GM12878 (cell line): ENCODE measurements at places on chromosomes 1 and 21. TPM values are rescaled to one million over a fixed set of nuclear protein-coding genes. Genes with fewer than 3 reads are reported as not detected.

GRCh38 chr1:202316186-202316585, 25.6 kb downstream of the UBE2T start:
- no peak overlapping the region for H3K4me3 ChIP-seq
- H3K27ac ChIP-seq = no peak overlapping the region
- H3K4me1 ChIP-seq = no peaks in the 10 kb centered on the region
- H3K36me3 ChIP-seq = no peaks in the 10 kb centered on the region

DNA sequence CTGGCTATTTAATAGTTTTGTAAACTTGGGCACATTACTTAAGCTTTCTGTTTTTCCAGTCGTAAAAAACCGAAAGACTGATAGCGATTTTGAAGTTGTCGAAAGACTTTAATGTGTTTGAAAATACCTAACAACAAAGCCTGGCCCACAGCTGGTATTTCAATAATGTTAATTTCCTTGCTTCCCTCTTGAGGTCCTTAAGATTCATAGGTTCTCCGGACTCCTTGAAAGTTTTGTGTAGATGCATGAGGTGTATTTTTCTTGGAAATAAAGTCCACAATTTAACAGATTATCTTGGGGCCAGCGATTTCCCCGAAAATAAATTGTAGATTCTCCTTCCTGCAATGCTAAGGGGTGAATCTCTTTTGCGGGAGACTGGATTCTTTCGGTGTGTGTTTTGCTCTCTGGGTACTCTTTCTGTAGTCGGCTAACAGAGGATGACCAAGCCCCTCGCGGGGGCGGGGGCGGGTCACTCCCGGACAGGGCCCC, 735 bp upstream of the YTHDF2 start:
- peak overlapping the region; percentile 55 for H3K4me3 ChIP-seq
- no peaks in the 10 kb centered on the region for H3K36me3 ChIP-seq
- H3K4me1 ChIP-seq = peaks cover 7% of the 10 kb centered on the region; the same call in 1 of the 2 replicates
- H3K27me3 ChIP-seq = no peaks in the 10 kb centered on the region

The C1orf210 gene
- total RNA-seq = not detected in 2 replicates

GRCh38 chr1:169443923-169444322, 16.6 kb upstream of the CCDC181 start:
- no peaks in the 10 kb centered on the region for H3K4me1 ChIP-seq
- no peaks in the 10 kb centered on the region for H3K36me3 ChIP-seq
- H3K27ac ChIP-seq = no peak overlapping the region
- no peak for DNase-seq
- no peaks in the 10 kb centered on the region for H3K27me3 ChIP-seq
- no peak overlapping the region for H3K4me3 ChIP-seq

The NTMT2 gene
- total RNA-seq = not detected in 2 replicates

DNA sequence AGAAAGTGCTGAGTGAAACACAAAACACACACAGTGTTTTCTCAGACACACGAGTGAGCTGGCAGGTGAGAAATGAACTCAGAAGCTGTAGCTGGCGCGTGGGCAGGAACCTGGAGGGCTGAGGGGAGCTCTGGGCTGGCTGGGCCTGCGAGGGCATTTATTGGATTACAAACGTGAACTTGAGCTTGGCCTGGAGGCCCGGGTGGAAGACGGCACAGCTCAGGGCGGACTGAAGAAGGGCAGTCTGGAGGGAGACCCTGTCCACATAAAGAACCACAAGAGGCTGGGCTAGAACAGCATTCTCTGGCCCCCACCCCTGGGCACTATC, 52.1 kb upstream of the ADARB1 start:
- no peaks in the 10 kb centered on the region for H3K36me3 ChIP-seq
- H3K27ac ChIP-seq = no peak overlapping the region
- no peak overlapping the region for H3K4me3 ChIP-seq
- H3K27me3 ChIP-seq = peaks cover 2% of the 10 kb centered on the region; the same call in 1 of the 2 replicates
- H3K4me1 ChIP-seq = no peaks in the 10 kb centered on the region
- DNase-seq = no peak

DNA sequence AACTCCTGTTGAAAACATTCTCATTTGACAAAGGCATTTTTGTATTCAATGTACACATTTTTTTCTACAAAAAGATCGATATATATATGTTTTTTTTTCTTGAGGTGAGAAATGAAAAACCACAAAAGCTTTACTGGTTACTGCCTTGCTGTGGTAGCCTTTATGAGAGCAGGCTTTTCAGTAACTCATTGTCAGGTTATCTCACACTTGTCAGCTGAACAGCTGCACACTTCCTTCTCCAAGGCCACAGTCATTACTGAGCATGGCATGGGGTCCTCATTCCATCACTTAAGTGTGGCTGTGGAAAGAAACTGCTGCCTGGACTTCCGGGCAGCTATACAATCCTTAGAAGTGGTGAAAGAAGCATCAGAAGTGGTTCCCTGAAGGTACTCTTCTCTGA, 169.3 kb upstream of the ZP4 start:
- H3K27ac ChIP-seq = peak overlapping the region; percentile 33; the same call in 1 of the 2 replicates
- H3K4me1 ChIP-seq = peaks cover 13% of the 10 kb centered on the region
- peak; percentile 46 for DNase-seq
- no peaks in the 10 kb centered on the region for H3K27me3 ChIP-seq
- H3K36me3 ChIP-seq = no peaks in the 10 kb centered on the region

The TMEM269 gene
- total RNA-seq = 0.13 and 0.18 TPM in 2 replicates

GRCh38 chr1:30749691-30750583, 7.6 kb downstream of the LAPTM5 start:
- peak overlapping the region; percentile 98 for H3K4me3 ChIP-seq
- peaks cover 77% of the 10 kb centered on the region for H3K4me1 ChIP-seq
- H3K27ac ChIP-seq = peak overlapping the region; percentile 93
- H3K36me3 ChIP-seq = peaks cover 9% of the 10 kb centered on the region
- H3K27me3 ChIP-seq = no peaks in the 10 kb centered on the region

- no peak for DNase-seq
- H3K4me3 ChIP-seq = no peak overlapping the region
- no peak overlapping the region for H3K27ac ChIP-seq
- no peaks in the 10 kb centered on the region for H3K4me1 ChIP-seq
These were observed 65.7 kb upstream of the PKN2 start for GRCh38 chr1:88618331-88618730.

- DNase-seq = no peak
- no peaks in the 10 kb centered on the region for H3K36me3 ChIP-seq
- H3K4me1 ChIP-seq = no peaks in the 10 kb centered on the region
- no peak overlapping the region for H3K4me3 ChIP-seq
- no peak overlapping the region for H3K27ac ChIP-seq
These were observed 70.8 kb upstream of the PRKACB start for GRCh38 chr1:84073266-84073665.

DNA sequence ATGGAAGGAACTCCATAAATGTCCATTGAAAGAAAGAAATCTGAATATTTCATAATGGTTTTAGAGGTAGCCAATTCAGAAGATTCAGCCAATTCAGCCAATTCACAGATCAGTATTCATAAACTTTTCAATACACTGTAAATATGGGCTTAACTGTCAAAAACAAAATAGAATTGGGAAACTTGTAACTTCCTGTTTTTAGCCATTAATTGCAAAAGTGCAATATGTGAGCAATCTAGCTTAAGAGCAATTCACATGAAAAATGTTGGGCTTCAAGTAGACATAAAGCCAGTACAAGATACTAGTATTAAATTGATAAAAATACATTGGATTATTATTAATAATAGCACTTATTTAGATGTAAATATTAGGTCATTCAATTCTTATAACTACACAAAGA, 27.5 kb upstream of the PLPPR4 start:
- no peaks in the 10 kb centered on the region for H3K36me3 ChIP-seq
- no peaks in the 10 kb centered on the region for H3K4me1 ChIP-seq
- DNase-seq = no peak
- no peak overlapping the region for H3K4me3 ChIP-seq
- no peaks in the 10 kb centered on the region for H3K27me3 ChIP-seq
- no peak overlapping the region for H3K27ac ChIP-seq

DNA sequence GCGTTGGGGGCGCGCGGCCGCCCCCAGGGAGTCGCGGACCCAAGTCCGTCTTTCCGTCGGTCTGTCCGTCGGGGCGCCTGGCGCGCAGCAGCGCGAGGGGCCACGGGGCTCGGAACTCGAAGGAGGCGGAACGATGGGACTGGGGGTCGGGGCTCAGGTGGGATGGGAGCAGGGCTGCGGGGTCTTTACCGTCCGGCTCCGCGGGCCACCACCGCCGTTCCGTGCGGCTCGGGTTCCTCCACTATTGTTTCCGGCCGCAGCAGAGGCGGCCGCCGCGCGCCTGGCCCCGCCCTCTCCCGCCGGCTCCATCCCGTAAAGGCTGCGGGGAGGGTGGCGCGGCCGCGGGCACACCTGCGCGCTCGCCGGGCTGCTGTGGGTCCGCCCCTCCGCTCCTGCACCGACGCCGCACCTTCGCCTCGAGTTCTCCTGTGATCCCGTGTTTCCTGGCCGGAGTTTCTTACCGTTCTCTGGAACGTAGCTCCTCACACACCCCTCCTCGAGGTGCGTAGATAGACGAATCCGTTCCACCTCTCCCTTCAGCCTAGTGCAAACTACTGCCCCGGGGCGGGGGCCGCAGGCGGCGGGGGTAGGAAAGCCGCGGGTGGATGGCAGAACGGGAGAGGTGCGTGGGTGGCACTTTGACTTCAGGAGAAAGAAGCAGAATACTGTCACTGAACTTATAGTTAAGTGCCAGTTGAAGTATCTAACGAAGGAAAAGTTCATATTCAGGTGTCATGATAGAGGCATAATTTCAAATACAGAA, at the start of gene C21orf91:
TSS of gene C21orf91 (minus strand) at position 243 of the 763 bp plus-strand sequence. CDS start 1,038 bp downstream, outside the sequence.
- no peaks in the 10 kb centered on the region for H3K36me3 ChIP-seq
- peak within 1 kb of the TSS; percentile 98 for H3K27ac ChIP-seq
- peaks cover 12% of the 10 kb centered on the region for H3K4me1 ChIP-seq
- peak; percentile 79 for DNase-seq
- H3K27me3 ChIP-seq = no peaks in the 10 kb centered on the region

- H3K36me3 ChIP-seq = no peaks in the 10 kb centered on the region
- no peaks in the 10 kb centered on the region for H3K4me1 ChIP-seq
- no peak overlapping the region for H3K27ac ChIP-seq
- H3K27me3 ChIP-seq = no peaks in the 10 kb centered on the region; the same call in 1 of the 2 replicates
These were observed 373.1 kb upstream of the USP24 start for GRCh38 chr1:55588309-55588708.

The RAB42 gene
- total RNA-seq = 0.72 and 0.92 TPM in 2 replicates

The OR14K1 gene
- total RNA-seq = not detected in 2 replicates

DNA sequence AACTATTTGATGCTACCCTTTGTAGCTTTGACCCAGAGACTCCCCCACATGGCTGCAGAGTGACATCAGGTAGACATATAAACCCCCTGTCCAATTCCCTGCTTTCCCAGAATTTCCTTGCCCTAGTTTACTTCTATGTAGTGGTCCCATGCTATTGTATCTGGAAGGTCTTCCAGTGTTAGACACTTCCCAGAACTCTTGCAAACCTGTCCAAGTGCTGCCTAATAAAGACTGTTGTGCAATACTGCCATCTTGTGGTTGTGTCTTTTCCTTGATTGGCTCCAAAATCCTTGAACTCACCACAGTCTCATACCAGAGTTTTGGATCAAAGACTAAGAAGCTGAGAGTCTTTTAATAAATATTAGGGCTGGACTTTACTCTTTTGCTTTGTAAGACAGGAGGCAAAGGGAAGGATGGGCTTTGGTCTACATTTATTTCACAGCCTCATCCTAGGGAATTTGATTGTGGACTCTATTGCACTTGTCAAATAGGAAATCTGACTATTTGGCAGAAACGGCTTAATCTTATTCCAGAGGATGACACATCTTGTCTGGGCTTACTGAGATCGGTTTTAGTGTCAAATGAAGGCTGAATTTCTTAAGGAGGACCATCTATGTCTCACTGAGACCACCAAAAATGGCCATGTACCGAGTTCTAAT, 169.9 kb downstream of the LRRC7 start:
- no peaks in the 10 kb centered on the region for H3K27me3 ChIP-seq
- no peak overlapping the region for H3K27ac ChIP-seq
- no peaks in the 10 kb centered on the region for H3K36me3 ChIP-seq
- no peaks in the 10 kb centered on the region for H3K4me1 ChIP-seq
- DNase-seq = peak; percentile 11

The NFASC gene
- total RNA-seq = 0.16 and 0.23 TPM in 2 replicates

- no peaks in the 10 kb centered on the region for H3K4me1 ChIP-seq
- no peak overlapping the region for H3K27ac ChIP-seq
- DNase-seq = no peak
- no peak overlapping the region for H3K4me3 ChIP-seq
- H3K27me3 ChIP-seq = no peaks in the 10 kb centered on the region
- H3K36me3 ChIP-seq = no peaks in the 10 kb centered on the region
These were observed 57.7 kb downstream of the ASTN1 start for GRCh38 chr1:177106614-177107365.

DNA sequence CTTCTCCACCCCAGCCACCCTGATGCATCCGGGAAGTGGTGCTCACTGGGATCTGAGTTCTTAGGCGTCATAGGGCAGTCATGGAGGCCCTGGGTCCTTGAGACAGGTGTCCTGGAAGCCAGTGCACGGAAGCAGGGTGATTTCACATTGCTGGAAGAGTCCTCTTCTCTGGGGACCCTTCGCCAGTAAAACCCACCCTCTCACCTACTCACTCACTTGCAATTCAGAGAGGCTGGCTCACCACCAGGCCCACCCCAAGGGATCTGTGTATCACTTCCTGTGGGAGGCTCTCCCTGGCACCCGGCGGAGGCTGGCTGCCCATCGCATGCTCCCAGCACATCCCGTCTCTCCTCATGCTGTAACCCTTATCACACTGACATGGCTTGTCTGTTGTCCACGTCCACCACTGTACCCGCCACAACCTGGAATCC, 40.2 kb upstream of the EPS8L3 start:
- DNase-seq = no peak
- no peaks in the 10 kb centered on the region for H3K4me1 ChIP-seq
- no peak overlapping the region for H3K4me3 ChIP-seq
- no peak overlapping the region for H3K27ac ChIP-seq
- H3K27me3 ChIP-seq = no peaks in the 10 kb centered on the region

- H3K4me3 ChIP-seq = no peak overlapping the region
- no peak overlapping the region for H3K27ac ChIP-seq
- no peaks in the 10 kb centered on the region; the same call in 1 of the 2 replicates for H3K27me3 ChIP-seq
- H3K4me1 ChIP-seq = no peaks in the 10 kb centered on the region
- H3K36me3 ChIP-seq = no peaks in the 10 kb centered on the region
These were observed 14.9 kb downstream of the ZBTB18 start for GRCh38 chr1:244065960-244066388.

DNA sequence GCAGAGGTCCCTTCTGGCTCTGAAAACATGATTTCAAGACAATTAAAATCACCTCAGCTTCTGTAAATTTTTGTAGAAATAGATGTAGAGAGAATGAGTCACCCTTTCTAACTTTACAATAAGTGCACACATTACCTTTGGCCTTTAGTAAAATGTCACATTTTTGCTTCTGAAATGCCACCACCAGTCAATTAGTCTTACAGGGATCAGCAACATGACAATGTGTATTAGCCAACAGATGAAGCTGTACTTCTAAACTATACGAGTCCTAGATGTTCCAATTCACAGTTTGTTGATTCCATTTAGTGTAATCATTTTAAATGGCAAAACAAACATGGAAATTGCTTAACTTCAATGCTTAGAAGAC, 23.1 kb downstream of the C21orf91 start:
- no peak overlapping the region for H3K27ac ChIP-seq
- no peaks in the 10 kb centered on the region for H3K27me3 ChIP-seq
- H3K4me1 ChIP-seq = peaks cover 23% of the 10 kb centered on the region
- DNase-seq = no peak
- H3K4me3 ChIP-seq = no peak overlapping the region

- no peaks in the 10 kb centered on the region for H3K36me3 ChIP-seq
- no peak overlapping the region for H3K27ac ChIP-seq
- DNase-seq = no peak
- H3K4me1 ChIP-seq = peaks cover 11% of the 10 kb centered on the region
- peak overlapping the region; percentile 60 for H3K4me3 ChIP-seq
These were observed 742 bp downstream of the ARTN start for GRCh38 chr1:43934101-43934985.
